ENCODE measurements at places on chromosomes 7 and 10.
A peak's percentile ranks its signal among the peaks of the same experiment; 100 is the strongest.

DNA sequence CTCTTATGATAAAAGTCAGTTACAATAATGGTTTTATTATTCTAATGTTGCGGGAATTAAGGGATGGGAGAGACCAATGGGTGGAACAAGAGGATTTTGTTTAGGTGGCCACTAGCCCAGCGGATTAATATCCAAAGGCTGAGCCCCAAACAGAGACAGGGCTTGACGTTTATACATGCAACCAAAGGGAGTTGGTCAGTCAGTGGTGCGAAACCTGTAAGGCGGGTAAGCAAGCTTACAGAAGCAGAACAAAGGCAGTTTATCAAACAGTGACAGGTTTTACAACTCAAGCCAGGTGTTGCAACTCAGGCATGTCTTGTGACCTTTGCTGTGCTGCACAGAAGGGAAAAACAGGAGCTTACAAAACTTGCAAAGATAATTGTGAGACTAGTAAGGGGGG, 622.9 kb upstream of the MBL2 start:
- no peak for DNase-seq

- DNase-seq = peak; percentile 33
Measured at GRCh38 chr7:40850017-40850416, 715.2 kb downstream of the SUGCT start.

DNA sequence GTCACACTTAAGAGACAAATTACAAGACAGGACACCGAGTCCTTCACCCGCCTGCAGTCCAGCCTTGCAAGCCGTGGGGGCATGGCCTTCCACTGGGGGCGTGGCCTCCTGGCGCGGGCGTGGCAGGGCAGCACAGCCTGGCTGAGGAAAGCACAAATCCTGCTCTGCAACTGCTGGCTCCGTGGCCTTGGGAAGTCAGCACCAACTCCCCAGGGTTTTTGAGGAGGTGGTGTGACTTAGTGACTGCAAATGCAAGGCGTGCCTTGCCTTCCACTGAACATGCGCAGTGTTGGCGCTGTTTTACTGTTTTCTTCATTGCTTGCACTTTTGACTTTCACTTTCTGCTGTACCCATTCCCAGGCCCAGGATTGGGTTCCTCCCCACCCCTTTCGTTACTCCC, 12.9 kb upstream of the BMS1 start:
- DNase-seq = no peak

DNA sequence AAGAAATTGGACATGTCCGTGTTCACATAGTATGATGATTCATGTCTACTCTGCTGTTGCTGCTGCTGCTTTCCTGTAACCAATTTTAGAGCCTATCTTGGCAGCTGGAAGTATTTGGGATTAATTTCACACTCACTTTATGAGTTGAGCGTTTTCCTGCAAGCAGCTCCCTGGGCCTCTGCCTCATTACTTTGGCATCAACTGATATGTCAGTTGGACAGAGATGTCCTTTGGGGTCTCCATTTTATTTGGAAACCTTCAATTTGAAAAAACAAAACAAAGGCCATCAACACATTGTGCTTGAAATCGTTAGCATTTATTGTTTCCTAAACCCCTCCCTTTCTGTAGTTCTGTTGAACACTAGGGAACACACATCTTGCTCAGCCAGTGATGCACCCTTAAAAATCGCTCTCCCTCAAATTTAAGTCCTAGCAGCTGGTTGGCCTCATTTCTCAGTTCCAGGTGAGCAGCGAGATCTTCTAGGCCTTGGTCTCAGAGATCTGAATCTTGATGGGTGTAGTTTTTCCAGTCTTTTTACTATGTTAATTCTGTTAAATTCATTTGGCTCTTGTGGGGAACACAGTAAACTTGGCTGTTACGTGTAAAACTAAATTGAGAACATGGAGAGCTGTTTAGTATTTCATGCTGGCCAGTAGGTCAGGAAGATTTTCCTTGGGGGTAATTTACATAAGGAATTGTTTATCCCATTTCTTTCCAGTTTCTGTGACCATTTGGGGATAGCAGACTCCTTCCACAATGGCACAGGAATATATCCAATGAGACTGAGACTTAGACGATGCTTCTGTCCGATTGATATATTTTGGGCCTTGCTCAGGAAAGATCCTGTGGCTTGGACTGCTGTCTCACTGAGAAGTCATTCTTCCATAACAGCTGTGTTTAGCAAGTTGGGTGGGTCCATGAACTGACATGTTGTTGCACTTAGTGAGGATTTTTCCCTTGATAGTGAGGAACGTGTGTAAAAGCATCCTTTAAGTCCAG, 371.6 kb downstream of the BBS9 start:
- DNase-seq = peak; percentile 26

GRCh38 chr7:5363729-5364128, 59.9 kb downstream of the TNRC18 start:
- no peak for DNase-seq

DNA sequence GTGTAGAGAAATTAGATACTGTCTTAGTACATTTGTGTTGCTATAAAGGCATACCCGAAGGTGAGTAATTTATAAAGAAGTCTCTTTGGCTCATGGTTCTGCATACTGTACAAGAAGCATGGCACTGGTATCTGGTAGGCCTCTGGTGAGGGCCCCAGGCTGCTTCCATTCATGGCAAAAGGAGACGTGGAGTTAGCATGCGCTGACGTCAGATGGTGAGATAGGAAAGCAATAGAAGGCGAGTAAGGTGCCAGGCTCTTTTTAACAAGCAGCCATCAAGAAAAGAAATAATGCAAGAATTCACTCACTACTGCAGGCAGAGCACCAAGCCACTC, 38.1 kb downstream of the AKR1C8 start:
- no peak for DNase-seq

- DNase-seq = peak; percentile 34
Measured at GRCh38 chr7:104951546-104951945, 62.5 kb upstream of the KMT2E start.

DNA sequence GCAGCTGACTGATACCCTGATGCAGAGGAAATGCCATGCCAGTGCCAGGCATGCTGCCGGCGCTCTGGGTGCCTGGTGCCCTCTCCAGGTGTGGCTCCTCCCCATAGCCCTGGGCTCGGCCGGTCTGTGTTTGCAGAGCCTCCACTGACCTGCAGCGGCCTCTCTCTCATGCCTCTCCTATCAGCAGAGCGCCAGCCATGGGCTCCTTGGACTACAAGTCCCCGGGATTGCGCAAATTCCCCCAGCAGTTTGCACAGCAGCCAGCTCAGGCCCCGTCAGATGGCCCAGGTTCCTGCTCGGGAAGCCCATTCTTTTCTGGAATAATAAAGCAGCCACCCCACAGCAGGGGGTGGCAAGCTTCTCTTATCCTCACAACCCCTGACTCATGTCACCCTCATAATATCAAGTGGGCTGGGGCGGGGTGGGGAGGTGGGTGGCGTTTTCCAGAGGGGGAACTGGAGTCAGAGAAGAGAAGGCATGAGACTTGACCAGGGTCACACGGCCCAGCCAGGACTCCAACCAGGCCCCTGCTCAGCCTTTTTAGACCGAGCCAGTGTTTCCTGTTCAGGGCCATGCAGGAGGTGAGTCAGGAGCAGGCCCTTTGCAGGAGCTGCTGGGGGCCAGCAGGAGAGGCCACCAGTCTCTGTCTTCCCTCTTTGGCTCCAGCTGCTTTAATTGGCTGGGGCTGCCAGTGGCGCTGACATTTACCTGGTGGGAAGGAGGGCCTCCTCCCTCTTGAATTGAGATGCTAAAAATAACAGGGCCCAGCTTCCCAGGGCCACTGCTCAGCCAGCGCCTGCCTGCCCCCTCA, 58.6 kb downstream of the ZMIZ1 start:
- DNase-seq = peak; percentile 85

DNA sequence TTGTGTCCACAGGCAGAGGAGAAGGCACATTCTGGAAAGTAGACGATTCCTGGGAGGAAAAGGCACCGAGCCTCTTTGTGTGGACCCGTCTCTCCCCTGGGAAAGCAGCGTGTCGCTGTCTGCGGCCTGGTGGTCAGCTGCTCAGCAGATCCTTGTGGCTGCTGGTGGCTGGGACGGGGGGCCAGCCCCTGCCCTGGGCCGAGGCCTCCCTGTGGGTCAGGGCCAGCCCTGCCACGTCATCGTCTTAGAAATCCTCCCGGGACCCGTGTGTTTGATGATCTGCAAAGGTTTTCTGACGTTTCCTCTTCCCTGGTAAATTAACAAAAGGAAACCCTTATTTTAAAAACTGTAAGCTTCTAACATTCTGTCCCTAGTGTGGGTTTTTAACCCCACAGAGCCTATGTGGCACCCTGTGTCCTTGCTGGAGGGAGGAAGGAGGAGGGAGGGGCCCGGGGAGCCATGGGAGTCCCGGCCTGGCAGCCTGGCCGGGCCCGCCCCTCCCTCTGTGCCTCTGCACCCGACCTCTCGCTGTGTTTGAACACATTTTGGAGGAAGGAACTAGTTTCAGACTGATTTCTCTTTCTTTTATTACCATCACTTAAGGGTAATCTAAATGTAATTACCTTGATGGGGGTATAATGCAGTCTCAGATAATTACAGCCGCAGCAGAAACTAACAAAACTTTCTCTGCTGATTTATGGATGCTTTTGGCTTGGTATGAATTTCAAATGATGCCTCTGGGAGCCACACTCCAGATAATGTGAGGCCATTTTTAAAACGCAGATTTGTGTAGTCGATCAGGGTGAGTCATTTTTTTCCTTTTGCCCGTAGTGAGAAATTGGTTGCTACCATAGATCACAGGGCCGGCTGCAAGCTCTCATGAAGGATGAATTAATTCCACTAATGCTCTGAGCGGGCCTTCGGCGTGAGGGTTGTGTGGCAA, 85.5 kb downstream of the NKX6-2 start:
- DNase-seq = peak; percentile 54

DNA sequence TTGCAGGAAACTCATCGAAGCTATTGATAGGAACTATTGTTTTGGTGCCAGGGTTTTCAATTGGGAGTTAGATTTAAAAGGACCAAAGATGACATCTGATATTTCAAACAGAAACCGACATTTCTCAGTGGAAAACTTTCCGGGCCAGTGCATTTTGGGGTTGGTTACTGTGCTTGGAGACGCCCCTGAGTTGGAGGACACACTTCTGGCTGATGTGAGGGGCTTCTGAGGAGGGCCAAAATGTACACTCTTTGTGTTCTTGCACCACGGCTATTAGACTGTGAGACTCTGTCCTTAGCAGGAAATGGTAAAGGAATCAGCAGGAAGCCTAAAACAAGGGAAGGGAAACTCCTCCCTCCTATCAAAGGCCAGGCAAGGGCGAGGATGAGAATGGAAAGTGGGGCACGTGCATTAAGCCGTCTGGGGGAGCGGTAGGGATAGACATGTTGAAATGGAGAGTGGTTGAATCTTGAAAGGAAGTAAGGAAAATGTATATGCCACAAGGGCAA, 1.8 kb upstream of the SRGN start:
- DNase-seq = peak; percentile 16

- peak; percentile 58 for DNase-seq
Measured at GRCh38 chr10:69914398-69915214, 112.9 kb downstream of the COL13A1 start.

DNA sequence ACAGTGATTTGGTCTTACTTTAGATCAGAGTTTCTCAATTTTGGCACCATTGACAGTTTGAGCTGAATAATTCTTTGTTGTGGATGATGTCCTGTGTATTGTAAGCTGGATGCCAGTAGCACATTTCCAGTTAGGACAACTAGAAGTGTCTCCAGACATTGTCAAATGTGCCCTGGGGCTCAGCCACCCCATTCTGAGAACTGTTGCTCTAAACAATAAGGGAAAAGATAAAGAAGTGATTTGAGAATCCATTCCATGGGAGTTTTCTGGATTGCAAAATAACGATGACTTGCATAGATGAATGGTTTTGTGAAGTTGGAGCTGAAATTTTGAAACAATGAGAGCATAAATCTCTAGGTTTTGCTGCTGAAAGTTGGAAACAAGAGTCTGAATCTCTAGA, 44.6 kb downstream of the NUP205 start:
- no peak for DNase-seq

GRCh38 chr7:127940381-127941160, 90.7 kb downstream of the LRRC4 start:
- DNase-seq = peak; percentile 36

DNA sequence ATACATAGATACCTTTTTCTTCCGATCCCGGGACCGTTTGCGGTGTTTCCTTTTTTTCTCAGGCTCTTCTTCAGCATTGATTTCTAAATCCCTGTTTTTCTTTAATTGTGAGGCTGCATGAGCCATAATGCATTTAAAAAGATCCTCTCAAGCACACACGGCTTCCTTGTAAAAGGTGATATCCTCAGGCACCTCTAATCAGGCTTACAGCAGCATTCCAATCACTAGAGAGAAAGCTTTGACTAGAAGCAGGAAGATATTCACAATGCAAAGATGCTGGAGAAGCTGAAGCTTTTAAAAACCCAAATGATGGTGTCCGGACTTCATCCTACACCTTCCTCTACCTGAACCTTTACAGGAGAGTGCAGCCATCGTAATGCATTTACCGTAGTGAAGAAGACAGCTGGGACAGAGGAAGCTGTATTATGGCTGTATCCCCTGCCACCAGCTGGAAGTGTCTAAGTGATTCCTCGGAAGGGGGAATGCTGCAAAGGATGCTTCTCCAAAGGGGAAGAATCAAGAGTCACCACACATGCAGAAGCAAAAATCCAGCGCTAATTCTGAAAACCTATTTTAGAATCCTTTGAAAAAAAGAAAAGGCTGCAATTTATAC, at the start of gene ANK3:
Gene ANK3, minus strand, starts transcription at position 463 of the 613 bp plus-strand sequence. Its CDS starts 337 bp downstream, at position 126.
- DNase-seq = no peak

- no peak for DNase-seq
Measured at GRCh38 chr10:79948976-79949722, at the start of gene SFTPD. SFTPD (minus strand) TSS chr10:79949105; CDS start chr10:79946659, 2,446 bp downstream.

DNA sequence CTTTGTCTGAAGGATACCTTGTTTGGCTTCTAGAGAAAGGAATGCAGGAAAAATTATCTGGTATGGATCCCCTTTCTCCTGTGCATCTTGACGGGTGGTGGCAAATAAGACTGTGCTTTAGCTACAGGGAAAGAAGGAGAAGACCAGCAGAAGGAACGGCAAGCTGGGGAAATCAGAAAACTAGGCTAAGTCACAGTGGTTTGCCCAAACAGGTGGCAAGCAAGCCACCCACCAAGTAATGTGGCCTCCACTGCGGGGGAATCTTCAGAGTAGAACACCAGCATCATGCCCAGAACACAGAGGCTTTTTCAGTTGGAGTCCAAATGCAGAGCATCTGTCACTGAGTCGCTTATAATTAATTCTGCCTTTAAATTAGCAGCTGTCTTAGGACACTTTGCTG, 282.8 kb downstream of the PHF14 start:
- no peak for DNase-seq

DNA sequence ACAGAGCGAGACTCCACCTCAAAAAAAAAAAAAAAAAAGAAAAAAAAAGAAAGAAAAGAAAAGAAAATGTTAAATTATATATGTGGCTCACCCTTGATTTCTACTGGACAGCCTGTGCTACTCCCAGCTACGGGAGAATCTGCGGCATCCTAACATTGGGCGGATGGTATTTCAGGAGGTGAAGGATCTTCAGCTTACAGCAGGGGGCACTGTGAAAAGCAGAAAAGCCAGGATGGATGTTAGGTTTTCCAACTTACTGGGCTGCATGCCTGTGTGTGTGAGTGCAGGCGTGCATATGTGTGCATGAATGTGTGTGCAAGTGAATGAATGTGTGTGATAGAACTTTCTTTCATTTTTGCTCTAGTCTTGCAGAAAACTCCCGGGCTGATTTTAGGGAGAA, 1066.5 kb downstream of the TYW1 start:
- DNase-seq = no peak

- DNase-seq = peak; percentile 6
Measured at GRCh38 chr7:133253519-133253875, 619 bp downstream of the EXOC4 start.

GRCh38 chr7:12985228-12985627, 297.8 kb downstream of the ARL4A start:
- no peak for DNase-seq

- peak; percentile 38 for DNase-seq
Measured at GRCh38 chr7:129169171-129169671, 19.2 kb upstream of the SMO start.

- peak; percentile 80 for DNase-seq
Measured at GRCh38 chr7:120055300-120055699, 217.7 kb upstream of the KCND2 start.
